ENCODE measurements at places on chromosomes 16 and 17.

DNA sequence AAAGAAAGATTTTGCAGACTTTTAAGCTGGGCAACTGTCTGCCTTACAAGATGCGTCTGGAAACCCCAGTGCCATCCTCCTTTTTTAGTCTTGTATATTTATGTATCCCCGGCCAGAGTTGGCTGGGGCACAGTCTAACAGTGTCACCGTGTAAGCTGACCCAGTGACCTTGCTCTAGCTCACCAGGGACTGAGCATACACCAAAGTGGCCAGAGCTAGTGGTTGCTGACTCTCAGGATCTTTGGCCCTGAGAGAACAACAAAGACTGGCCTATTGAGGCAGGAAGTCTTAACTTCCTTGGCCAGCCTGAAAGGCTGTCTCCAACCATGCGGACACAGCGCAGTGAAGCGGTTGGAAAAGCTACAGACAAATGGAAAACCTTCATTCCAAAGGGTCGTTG is 745.2 kb downstream of the WWOX start:
- DNase-seq = peak; percentile 21

DNA sequence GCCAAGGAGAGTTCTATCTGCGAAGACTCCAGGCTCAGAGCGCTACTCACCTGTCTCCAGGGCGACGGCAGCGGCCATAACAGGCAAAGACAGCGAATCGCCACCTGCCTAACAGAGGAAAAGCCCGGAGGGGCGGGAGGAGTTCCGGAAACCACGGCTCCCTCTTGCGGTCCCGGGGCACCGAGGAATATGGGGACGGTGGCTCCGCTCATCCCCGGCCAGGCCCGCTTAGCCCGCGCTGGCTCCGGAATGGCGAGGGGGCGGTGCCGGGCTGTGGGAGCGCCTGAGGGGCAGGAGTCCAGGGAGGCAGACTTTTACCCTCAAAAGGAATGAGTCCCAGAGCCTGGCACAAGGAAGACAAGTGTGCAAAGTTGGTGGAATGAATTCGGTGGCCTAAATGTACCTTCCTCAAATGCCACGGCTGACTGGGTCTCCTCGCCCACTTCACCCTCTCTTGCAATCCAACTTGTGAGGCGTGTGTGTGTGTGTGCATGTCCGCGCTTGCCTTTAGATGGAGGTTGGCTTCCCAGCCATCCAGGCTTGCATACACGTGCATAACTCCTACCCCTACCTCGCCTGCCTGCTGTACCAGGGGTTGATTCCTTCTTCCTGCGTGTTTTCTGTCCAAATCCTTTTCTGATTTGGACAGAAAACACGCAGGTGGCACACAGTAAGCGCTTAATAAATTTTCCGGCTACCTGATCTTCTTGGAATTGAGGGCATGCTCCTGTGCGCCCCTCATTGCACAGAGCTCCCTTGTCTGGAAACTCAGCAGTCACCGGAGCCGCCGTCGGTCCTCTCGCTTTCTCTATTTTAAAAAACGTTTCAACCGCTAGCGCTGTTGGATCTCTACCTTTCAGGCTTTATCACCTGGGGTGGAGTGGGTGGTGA is 3.5 kb downstream of the C17orf100 start:
- DNase-seq = no peak

DNA sequence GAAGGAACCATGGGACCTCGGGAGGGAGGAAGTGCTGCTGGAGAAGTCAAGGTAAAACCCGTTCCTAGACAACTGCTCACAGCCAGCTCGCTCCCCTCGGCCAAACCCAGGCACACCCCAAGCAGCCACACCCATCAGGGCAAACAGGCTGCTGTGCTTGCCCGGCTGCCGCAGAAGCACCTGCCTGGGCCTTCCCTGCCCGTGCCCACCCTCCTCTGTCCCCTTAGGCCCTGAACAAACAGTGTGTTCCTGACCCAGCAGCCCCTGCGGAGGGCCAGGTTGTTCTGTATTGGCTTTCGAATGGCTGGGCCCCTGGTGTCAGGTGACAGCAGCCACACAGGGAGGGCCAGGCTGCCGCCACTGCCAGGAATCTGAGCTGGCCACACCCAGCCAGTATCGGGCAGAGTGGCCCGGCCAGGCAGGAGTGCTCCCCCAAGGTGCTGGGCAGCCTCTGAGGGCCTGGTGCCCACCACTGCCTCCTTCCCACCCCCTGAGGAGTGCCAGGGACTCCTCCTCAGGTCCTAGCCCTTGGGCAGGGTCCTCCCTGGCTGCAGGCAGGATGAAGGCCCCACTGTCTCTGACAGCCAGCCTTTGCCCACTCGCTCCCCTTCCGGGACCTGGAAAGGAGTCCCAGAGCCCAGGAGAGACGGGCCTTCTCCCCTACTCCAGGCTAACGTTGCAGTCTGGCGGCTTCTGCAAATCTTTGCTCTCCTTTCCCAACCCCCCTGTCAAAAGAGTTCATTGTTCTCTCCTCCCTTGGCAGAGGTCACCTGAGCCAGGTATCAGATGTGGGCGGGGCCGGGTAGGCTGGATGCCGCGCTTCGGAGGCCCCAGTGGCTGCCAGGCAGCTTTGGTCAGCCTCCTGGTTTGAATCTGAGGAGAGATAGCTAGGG is 24.0 kb downstream of the LLGL2 start:
- DNase-seq = no peak

DNA sequence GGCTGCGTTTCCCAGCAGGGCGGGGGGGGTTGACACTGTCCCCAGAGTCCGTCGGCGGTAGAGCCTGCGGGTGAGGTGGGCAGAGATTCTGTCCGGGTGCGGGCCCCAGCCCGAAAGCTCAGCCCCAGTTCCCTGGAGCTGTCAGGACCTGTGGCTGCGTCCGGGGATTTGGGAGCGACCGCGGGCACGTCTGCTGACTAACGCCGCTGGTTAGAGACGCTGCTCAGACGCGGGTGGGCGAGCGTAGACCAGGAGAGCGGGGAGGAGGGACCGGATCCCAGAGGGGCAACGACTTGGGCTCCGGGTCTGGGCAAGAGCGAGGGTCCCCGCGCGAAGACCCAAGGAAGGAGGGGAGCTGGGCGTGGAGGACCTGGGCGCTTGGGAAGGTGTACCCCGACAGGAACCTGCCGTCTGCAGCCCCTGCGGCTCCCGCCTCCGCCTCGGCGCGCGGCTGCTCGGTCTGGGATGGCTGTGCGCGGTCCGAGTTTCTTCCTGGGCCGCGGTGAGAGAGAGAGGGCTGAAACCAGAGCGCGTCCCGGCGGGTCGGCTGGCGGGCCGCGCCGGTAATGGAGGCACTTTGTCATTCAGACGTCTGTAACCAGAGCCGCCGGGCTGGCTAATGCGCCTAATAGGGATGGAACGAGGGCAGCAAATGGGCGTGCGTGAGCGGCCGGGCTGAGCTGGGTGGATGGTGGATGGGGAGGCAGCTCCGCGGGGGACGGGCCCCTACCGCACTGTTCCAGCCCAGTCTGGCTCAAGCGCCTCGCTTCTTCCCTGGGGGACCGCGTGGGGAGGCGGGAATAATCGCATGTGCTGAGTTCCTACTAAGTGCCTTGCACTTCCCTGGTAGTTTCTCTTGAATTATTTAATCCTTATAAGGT is 2.3 kb downstream of the NGFR start:
- no peak for DNase-seq

- DNase-seq = no peak
These were observed 1.2 kb downstream of the SOX15 start for GRCh38 chr17:7588553-7589203.

DNA sequence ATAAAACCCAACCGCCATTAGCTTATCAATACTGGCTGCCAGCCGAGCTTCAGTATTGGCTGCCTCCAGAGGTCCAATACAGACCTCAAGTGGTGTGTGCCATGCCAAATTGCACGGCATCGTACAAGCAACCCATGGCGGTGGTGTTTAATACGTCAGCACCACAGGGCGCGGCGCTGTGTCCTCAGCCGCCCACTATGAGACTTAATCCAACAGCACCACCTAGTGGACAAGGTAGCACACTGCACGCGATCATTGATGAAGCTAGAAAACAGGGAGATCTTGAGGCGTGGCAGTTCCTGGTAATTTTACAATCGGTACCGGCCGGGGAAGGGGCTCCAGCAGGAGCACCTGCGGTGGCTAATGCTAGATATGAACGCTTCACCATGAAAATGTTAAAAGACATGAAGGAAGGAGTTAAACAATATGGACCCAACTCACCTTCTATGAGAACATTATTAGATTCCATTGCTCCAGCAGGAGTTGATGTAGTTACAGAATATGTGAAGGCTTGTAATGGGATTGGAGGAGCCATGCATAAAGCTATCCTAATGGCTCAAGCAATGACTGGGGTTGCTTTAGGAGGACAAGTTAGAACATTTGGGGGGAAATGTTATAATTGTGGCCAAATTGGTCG is 15.4 kb downstream of the FLYWCH1 start:
- peak; percentile 79 for DNase-seq

DNA sequence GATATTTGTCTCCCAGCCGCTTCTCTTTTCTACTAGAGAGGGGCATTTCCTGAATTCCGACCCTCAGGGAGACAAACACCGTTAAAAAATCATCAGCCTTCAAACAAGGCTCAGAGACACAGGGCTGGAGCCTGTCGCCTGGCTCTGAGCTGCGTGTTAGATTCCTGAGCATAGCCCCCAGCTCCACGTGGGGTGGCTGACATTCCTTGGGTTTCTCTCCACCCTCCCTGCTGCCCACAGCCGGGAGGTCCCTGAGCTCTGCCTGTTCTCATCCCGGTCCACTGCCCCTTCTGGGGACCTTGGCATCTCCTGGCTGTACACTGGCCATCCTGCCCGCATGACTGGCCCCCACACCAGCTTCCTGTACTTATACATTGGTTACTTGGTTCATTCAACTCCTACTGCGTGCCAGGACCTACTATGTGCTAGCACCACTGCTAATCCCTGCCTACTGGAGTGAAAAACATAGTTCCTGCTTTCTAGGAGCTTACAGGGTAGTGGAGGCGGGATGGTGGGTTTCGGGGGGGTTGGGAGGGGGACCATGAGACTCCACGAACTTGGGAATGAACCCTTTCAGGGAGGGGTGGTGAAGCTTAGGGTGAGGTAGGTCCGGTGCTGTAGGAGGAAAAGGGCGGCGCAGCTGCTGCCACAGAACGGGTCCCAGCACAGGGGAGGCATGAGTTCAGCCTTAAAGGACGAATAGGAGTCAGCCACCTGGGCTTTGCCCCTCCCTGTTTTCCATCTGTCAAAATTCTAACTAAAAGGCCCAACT is 52.1 kb upstream of the TMEM132E start:
- DNase-seq = no peak

- peak; percentile 37 for DNase-seq
These were observed 92.8 kb upstream of the ZNF469 start for GRCh38 chr16:88289968-88290401.

- DNase-seq = no peak
These were observed 47.5 kb upstream of the ERN1 start for GRCh38 chr17:64177311-64178010.

DNA sequence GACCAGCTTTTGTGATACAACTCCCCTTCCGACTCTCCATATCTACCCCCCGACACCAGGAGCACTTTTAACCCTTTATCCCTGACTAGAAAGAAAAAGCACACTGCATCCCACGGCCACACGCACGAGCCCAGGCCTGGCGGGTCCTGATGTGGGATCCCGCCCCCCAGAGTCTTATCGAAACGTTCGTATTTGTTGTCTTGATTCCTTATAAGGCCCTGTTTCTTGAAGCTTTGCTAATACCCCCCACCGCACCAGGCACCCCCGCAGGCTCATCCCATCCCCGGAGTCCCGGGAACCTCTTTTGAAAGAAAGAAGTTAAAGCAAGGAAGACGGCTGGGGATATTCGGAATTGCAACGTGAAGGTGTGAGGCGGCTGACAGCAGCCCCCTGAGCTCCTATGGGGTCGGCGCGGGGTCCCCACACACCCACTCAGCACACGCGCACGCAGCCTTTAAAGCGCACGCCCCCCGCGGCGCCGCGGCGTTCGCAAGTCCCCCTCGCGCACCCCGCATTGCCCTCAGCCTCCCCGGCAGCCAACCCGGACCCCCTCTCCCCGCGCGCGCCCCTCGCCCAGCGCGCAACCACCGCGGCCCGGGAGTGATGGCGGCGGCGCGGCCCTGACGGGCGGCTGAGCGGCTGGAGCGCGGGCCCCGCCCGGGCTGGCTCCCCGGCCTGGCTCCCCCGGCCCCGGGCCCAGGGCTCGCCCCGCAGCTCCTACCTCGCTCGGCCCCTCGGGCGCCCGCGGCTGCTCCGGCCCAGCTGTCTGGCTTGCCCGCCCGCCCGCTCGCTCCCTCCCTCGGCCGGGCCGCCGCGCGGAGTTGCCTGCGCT is 448 bp downstream of the STAT5B start:
- peak; percentile 49 for DNase-seq

- no peak for DNase-seq
These were observed 12.4 kb upstream of the TCAP start for GRCh38 chr17:39652587-39653315.

- no peak for DNase-seq
These were observed 54.1 kb downstream of the XYLT1 start for GRCh38 chr16:17416461-17417311.

DNA sequence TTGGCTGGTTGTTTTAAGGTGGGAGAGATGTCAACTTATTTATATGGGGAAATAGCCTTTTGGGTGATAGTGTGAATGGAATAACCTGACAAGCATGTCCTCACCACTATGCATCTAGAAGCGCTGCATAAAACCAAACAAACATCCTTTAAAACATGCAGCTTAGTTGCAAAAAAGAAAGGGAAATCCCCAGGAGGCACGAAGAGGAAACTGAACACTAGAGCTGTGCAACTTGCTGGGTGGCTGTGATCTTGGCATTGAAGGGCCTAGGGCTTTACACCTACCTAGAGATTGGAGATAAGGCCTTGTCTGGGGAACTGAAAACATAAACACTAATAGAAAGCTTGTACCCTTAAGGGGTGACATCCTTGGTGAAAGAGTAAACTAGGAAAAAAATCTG is 7.3 kb downstream of the C16orf54 start:
- DNase-seq = no peak

- no peak for DNase-seq
These were observed 37.6 kb upstream of the RPL38 start for GRCh38 chr17:74165797-74166365.

All from right lobe of liver (tissue), 6 donors.